ENCODE measurements at places on chromosomes 2 and 18. TPM values are rescaled to one million over a fixed set of nuclear protein-coding genes. Genes with fewer than 3 reads are reported as not detected.

DNA sequence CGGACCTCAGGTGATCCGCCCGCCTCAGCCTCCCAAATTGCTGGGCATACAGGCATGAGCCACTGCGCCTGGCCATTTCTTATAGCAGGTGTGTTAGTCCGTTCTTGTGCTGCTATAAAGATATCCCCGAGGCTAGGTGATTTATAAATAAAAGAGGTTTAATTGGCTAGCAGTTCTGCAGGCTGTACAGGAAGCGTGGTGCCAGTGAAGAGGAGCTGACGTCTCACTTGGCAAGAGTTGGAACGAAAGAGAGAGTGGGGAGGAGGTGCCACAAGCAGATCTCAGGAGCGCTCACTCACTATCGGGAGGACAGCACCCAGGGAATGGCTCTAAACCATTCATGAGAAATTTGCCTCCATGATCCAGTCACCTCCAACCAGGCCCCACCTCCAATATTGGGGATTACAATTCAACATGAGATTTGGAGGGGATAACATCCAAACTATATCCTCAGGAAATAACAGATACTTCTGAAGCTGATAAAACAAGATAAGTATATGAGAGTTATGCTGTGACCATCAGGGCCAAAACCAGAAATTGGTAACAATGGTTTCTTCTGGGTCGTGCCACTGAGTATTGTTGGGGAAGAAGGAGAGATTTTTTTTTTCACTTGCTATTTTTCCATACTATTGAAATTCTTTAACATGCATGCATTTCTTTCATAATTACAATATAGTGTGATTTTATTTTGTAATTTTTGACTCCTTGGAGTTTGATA lies 7.4 kb upstream of the RMC1 start:
- no peak for DNase-seq
- no peaks in the 10 kb centered on the region for H3K36me3 ChIP-seq
- no peak overlapping the region for H3K27ac ChIP-seq
- H3K27me3 ChIP-seq, result no peaks in the 10 kb centered on the region

DNA sequence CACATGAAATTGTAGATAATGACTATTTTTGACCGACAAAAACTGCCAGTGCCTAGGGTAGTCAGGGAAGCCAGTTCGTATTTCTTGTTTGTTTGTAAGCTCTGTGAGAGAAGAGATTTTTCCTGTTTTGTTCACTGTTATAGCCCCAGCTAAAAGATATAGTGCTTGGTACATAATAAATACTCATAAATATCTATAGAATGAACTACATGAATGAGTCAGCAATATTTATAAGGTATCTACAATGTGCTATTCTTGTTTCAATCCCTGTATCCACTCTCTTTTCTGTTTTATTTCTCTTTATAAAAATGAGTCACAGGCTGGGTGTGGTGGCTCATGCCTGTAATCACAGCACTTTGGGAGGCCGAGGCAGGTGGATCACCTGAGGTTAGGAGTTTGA lies 275.6 kb upstream of the FANCL start:
- no peaks in the 10 kb centered on the region for H3K4me1 ChIP-seq
- H3K27me3 ChIP-seq, result no peaks in the 10 kb centered on the region
- H3K27ac ChIP-seq, result no peak overlapping the region
- H3K36me3 ChIP-seq, result no peaks in the 10 kb centered on the region
- no peak overlapping the region for H3K4me3 ChIP-seq

DNA sequence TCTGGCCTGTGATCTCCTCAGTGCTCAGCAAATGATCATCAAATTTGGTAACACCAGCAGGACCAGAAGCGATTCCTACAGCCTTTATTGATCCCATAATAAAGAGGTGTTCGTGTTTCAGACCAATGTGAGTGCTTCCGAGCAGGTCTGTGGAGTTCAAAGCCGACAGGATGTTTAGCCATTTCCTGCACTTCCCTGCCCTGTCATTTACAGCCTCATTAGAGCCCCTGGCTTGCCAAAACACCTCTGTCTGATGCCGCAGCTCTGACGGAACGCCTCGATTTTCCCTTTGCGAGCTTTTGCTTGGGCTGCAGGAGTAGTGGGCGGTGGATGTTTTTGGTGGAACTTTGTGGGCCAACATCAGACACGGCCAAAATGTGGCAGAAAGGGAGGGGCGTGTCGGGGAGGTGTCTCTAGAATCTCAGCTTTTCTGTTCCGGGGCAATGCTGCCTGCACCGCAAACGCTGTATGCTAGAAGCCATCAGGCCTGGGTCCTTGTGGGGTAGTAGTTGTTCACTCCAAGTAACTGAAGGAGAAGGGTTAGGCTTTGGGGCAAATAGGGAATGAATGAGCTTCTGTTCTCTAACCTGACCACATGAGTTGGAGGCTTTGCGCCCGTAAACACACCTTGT lies 26.1 kb upstream of the INHBB start:
- no peak overlapping the region for H3K4me3 ChIP-seq
- DNase-seq, result peak; percentile 26
- peaks cover 4% of the 10 kb centered on the region for H3K4me1 ChIP-seq
- H3K27ac ChIP-seq, result no peak overlapping the region
- H3K36me3 ChIP-seq, result no peaks in the 10 kb centered on the region

GRCh38 chr2:150643114-150643725 lies 155.8 kb upstream of the RND3 start:
- H3K27me3 ChIP-seq, result no peaks in the 10 kb centered on the region
- no peak overlapping the region for H3K27ac ChIP-seq
- H3K4me1 ChIP-seq, result no peaks in the 10 kb centered on the region
- H3K36me3 ChIP-seq, result no peaks in the 10 kb centered on the region
- no peak overlapping the region for H3K4me3 ChIP-seq

DNA sequence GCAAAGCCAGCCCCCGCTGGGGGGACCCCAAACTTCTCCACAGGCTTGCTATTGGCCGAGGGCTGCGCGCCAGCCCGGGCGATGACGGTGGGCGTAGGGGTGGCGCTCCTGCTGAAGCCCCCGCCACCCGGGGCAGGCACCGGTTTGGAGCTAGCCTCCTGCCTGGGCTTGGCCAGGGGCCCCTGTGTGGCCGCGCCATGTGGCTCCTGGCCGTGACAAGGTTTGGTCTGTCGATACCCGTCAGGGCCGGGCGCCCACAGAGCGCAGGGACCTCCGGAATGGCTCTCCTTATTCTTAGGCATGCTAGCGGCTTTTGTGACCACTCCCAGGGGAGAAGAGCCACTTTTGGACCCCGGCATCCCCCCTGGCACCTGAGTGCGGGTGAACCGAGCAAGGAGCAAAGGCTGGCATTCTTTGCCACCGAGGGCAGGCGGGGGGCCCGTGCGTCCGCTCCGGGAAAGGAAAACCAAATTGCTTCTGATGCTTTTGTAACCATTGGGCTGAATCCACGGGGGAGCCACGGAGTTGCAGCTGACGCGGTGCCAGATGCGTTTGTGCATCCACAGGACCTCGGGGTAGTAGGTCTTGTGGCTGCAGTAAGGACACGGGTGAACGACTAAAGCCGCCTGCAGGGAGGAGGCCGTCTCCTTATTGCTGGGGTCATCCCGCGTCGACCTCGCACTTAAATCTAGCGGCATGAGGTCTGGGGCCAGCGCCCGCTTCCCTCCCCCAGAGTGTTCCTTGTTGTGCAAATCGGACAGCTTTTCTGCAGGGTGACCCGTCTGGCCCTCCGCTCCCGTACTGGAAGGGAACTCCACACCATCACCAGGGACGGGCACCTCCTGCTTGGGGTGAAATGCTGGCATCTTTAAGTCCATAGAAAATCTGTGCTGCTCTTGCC lies 115.6 kb downstream of the ZNF516 start:
- H3K27ac ChIP-seq, result no peak overlapping the region
- H3K27me3 ChIP-seq, result no peaks in the 10 kb centered on the region
- H3K4me3 ChIP-seq, result no peak overlapping the region
- H3K4me1 ChIP-seq, result no peaks in the 10 kb centered on the region

DNA sequence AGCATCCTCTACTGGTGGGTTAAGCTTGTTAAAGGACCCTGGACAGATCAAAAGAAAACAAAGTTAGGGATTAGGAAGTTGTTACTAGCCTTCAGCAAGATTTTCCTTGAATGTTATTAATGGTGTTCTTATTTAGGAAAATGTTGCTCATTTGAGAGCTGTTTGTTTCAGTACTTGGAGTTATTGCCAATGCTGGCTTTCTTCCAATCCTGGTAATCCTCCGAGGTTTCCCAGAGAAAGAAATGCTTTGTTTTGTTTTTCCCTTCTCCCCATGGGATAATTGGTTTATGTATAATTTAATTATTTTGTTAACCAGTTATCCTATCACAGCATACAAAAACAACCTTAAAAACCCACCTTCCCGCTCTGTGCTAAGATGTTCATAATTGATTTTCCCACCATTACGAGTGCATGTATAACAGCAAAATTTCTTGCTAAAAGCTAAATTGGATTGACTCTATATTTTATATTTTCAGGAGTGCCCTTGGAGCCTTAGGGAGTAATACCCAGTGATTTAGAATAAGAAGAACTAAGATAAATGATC lies 79.8 kb downstream of the MGAT5 start:
- no peaks in the 10 kb centered on the region for H3K27me3 ChIP-seq
- DNase-seq, result no peak
- no peak overlapping the region for H3K4me3 ChIP-seq
- H3K27ac ChIP-seq, result no peak overlapping the region
- no peaks in the 10 kb centered on the region for H3K4me1 ChIP-seq

GRCh38 chr2:196217116-196217515 lies 45.7 kb upstream of the STK17B start:
- H3K36me3 ChIP-seq, result no peaks in the 10 kb centered on the region
- no peak for DNase-seq
- H3K27me3 ChIP-seq, result no peaks in the 10 kb centered on the region
- H3K27ac ChIP-seq, result no peak overlapping the region

GRCh38 chr2:146363731-146364130 lies 1481.1 kb upstream of the ACVR2A start:
- no peaks in the 10 kb centered on the region for H3K27me3 ChIP-seq
- no peak for DNase-seq
- no peak overlapping the region for H3K4me3 ChIP-seq
- no peaks in the 10 kb centered on the region for H3K4me1 ChIP-seq
- no peaks in the 10 kb centered on the region for H3K36me3 ChIP-seq

GRCh38 chr2:241931084-241931975 lies 61.8 kb downstream of the RTP5 start:
- H3K27me3 ChIP-seq, result no peaks in the 10 kb centered on the region
- H3K36me3 ChIP-seq, result no peaks in the 10 kb centered on the region
- H3K27ac ChIP-seq, result no peak overlapping the region
- no peaks in the 10 kb centered on the region for H3K4me1 ChIP-seq
- no peak overlapping the region for H3K4me3 ChIP-seq

DNA sequence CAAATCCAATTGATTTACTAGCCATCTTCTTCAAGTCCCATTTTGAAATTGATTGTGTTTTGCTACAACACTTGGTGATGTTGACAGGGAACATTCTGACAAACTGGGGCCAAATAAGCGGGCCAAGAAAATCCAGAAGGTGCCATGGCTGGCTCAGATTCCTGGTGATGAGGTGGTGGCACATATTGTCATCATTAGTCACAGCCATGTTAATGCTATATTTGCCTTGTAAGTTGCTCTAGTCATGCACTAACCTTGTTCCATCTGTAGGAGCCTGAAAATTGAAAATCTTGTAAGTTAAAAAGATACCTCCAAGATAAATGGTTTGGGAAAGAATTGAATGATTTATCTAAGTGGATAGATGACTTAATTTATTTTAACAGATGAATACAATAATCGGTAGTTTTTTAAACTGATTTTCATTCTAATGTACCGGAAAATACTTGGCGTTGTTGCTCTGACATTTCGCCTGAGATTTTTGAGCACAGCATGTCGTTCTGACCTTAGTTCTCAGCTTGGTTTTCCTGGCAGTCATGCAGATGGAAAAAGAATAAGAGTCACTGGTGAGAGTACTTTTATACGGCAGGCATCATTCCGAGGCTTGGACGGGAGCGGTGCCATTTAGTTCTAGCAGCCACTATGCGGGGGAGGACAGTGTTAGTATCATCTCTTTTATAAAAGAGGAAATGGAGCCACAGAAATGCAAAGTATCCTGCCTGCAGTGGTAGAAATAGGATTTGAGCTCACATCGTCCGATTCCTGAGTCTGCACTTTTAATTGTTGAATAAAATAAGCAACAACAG lies 133.9 kb downstream of the ZNF532 start:
- no peaks in the 10 kb centered on the region for H3K4me1 ChIP-seq
- peak overlapping the region; percentile 7 for H3K27ac ChIP-seq
- H3K4me3 ChIP-seq, result no peak overlapping the region
- DNase-seq, result no peak

DNA sequence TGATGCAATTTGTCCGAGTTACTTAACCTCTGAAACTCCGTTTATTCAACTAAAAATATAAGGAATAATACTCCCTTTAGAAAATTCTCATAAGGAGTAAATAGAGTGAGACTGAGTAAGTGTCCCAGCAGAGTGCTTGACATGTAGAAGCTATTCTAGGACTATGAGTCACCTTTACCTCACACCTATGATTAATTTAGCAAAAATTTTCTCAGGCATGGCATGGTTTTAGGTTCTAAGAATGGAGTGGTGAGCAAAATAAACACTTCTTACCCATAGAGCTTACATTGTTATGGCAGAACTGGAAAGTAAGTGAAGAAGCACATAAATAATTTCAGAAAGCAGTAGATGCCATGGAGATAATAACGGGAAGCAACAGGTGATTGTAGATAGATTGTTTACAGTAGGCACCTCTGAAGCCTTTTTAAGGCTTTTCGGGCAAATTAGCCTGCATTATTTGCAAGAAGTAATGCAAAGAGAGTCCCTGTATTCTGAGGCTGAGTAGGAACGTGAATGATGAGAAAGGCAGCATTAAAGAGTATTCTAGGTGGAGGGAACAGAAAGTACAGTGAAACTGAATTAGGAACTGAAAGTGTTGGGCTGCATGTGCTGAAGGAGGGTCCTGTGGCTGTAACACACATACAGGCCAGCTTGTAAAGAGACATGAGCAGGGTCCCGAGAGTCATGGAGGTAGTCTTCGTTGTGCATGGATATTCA lies 209.2 kb downstream of the ZNF407 start:
- H3K4me1 ChIP-seq, result no peaks in the 10 kb centered on the region
- no peaks in the 10 kb centered on the region for H3K27me3 ChIP-seq
- no peak overlapping the region for H3K27ac ChIP-seq
- no peak overlapping the region for H3K4me3 ChIP-seq

GRCh38 chr18:23871410-23871809 lies 143.1 kb upstream of the TTC39C start:
- H3K4me3 ChIP-seq, result no peak overlapping the region
- H3K36me3 ChIP-seq, result no peaks in the 10 kb centered on the region
- DNase-seq, result no peak
- H3K4me1 ChIP-seq, result no peaks in the 10 kb centered on the region
- no peak overlapping the region for H3K27ac ChIP-seq

DNA sequence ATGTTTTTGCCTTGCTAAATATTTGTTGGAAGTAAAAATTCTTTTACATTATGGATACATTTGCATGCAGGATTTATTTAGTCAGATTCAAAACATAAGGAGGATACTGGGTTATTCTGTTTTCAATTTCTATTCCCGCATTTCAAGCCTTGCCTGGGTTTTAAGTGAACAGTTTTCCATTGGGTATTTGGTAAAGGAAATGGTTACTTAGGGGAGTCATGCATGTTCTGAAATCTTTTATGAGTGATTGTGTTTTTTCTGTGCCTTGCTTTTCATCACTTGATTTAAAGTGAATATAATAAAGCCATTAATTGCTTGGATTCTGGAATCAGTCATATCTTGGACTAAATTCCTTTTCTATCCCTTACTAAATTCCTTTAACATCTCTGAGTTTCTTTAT lies 12.0 kb upstream of the SP9 start:
- peaks cover 11% of the 10 kb centered on the region for H3K27me3 ChIP-seq
- H3K27ac ChIP-seq, result no peak overlapping the region
- peaks cover 13% of the 10 kb centered on the region for H3K4me1 ChIP-seq
- DNase-seq, result no peak
- no peaks in the 10 kb centered on the region for H3K36me3 ChIP-seq
- no peak overlapping the region for H3K4me3 ChIP-seq

Gene EMILIN1
- 21.3 TPM for total RNA-seq

Gene INO80D
- 8.6 TPM for total RNA-seq

Gene FIGN
- total RNA-seq, result 4.7 TPM

Gene GNAL
- total RNA-seq, result 0.78 TPM
